A549 treated with dexamethasone at 1 μM for 4 hours (cell line): ENCODE measurements at places on chromosomes 11 and 22. TPM values are rescaled to one million over a fixed set of nuclear protein-coding genes. Genes with fewer than 3 reads are reported as not detected.

The CASP1 gene
- 0.21 to 0.30 TPM (median 0.30 TPM) in 3 of 5 replicates, not detected in the others for total RNA-seq

The DNHD1 gene
- total RNA-seq: 1.6 to 3.0 TPM (median 2.5 TPM) in 5 replicates

The P2RY6 gene
- 2.8 to 6.6 TPM (median 5.5 TPM) in 5 replicates for total RNA-seq

The CTSD gene
- 343 to 631 TPM (median 535 TPM) in 5 replicates for total RNA-seq

The SLC37A2 gene
- 0.06 to 0.21 TPM (median 0.08 TPM) in 5 replicates for total RNA-seq

The CTSF gene
- 28.4 to 36.1 TPM (median 31.4 TPM) in 5 replicates for total RNA-seq

The YPEL4 gene
- 0.10 to 0.34 TPM (median 0.25 TPM) in 5 replicates for total RNA-seq

The PRG3 gene
- not detected in 5 replicates for total RNA-seq

The OPCML gene
- total RNA-seq: not detected in 5 replicates
